ENCODE measurements at places on chromosomes 3 and 15.

DNA sequence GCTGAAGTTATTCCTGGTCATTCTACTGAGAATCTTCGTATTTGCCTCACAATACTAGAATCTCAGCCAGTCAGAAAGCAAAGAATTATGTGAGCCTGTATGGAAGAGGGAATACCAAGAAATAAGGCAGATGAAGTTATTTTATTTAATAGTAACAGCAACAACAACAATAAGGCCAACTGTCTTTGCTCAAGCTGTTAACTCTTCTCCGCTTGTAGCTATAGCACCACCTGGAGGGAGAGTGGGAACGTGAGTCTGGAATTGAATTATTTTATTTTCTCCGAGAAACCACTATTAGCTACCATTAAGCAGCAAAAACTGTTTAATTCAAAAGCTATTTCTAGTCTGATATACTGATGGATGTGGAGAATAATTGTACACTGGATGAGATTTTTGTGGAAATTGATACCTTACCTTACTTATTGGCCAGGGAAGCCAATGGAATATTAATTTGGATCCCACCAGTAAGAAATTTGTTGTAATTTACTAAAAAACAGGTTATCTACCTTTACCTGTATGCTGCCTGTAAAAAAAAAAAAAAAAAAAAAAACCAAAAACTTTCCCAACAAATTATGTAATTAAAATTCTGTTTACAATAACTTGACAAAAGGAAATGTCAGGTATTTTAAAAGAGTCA, 50.1 kb downstream of the CALML4 start:
- peak; percentile 19 for DNase-seq

GRCh38 chr3:113275258-113275556, 63.9 kb downstream of the BOC start:
- DNase-seq = no peak

- no peak for DNase-seq
These were observed 21.0 kb downstream of the PLXNB1 start for GRCh38 chr3:48408823-48409281.

DNA sequence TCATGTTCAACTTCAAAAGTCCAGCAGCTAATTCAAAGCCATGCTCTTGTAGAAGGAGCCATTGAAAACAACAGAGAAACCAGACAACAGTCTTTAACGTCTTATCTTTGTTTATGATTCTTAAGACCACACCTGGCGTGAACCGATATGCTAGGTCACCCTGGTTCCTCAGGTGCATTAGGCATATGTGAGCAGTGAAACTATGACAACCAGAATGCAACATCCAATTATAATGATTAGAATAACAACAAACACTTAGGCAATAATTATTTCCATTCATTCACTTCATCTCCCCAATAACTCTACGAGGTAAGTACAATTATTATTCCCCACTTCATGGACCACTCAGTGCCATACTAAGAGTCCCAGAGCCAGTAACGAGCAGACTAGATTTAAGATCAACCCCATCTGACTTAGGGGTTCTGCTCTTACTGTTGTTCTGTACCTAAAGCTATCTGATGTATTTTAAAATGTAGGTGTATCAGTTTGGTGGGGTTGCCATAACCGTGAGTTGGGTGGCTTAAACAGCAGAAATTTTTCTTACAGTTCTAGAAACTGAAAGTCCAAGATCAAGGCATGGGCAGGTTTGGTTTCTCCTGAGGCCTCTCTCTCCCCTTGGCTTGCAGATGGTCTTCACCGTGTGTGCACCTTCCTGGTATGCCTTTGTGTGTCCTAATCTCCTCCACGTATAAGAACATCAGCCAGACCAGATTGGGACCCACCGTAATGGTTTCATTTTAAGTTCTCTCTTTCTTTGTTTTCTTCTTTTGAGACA, 997.8 kb upstream of the CFAP20DC start:
- DNase-seq = no peak

- peak; percentile 64 for DNase-seq
These were observed 53.0 kb upstream of the CA12 start for GRCh38 chr15:63434576-63435186.

DNA sequence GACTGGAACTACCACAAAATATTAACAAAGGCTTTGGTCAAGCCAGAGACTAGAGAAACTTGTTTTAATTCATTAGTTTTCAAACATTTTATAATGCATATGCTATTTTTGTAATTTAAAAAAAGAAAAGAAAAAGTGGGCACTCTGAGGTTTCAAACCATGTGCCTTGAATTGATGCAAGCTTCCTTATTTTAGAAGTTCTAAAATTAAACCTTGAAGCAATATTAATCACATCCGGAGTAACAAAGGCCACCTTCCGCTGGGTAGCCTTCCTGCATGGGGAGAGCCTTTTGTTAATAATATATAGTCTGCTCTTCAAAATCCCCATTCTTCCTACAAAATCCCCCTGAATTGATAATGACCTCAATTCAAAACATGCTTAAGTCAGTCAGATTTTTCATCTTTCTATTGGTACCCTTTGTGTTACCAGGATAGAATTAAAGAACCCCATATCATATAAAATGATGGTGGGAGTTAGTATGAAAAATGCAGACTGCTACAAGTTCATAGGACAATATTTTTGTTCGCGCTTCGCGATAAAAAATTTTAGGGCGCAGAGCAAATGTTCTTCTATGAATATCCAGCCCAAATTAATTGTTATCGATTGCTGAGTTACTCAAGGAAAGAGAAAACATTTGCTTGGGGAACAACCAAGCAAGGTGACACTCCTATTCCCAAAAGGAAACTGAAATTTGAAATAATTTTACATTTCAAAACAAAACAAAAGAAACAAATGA, 30.6 kb downstream of the LDHAL6B start:
- DNase-seq = no peak

- no peak for DNase-seq
These were observed 23.0 kb upstream of the FURIN start for GRCh38 chr15:90845201-90845949.

DNA sequence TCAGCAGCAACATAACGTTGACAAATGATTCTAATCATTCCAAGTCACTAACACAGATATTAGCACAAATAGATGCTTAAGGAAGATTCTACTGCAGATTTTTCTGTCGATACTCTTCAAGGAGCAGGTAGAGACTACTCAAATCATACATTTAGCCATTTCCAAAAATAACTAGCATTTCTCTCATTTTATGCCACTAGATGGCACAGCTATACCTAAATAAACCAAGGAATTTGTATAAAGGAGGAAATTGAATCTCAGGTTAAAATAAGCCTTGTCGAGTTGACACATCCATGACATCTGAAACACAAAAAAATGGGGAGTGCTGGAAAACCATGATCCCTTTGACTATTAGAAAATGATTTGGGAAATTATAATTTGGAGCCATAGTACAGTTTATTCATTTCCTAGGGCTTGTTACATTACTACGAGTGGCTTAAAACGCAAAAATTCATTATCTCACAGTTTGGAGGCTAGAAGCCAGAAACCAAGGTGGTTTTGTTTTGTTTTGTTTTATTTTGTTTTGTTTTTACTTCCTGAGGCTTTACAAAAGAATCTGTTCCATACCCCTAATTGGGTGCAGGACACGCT, 59.5 kb upstream of the STRIT1 start:
- peak; percentile 0 for DNase-seq

DNA sequence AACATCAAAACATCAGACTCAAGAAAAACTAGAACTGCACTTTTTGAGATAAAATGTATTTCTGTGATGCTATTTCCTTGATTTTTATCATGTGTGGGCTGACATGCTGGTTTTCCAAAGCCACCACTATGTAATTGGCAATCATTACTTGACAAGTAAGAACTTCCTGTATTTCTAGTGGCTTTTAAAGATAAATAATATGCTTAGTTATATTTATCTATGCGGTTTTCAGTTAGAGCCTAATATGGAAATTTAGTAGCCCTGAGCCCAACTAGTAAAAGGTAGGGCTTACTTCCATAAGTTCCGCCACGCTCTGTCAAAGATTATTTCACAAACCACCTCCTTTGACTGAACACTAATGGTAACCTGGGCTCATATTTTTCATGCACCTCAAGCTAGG, 91.6 kb downstream of the PPARG start:
- DNase-seq = no peak

DNA sequence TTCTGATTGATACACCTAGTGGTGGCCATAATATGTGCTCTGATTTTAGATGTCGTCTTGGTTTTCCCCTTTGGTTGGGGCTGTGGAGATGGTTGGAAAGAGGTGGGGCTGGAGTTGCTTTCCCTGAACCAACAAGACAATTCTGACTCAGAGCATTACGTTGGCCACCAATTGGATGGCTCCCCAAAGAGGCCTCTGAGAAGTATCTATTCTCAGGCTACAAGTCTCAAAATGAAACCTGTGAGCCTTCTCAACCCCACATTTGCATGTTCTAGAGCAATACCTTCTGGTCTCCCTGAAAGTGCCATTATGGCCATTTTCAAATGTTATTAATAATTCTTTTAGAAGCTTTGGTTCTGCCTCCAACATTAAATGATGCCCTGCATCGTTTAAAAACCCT, 188.4 kb upstream of the WNT5A start:
- no peak for DNase-seq

- DNase-seq = peak; percentile 5
These were observed 160.2 kb downstream of the SPATA16 start for GRCh38 chr3:172980849-172981248.

- no peak for DNase-seq
These were observed 33.5 kb downstream of the POMGNT2 start for GRCh38 chr3:43072361-43072760.

DNA sequence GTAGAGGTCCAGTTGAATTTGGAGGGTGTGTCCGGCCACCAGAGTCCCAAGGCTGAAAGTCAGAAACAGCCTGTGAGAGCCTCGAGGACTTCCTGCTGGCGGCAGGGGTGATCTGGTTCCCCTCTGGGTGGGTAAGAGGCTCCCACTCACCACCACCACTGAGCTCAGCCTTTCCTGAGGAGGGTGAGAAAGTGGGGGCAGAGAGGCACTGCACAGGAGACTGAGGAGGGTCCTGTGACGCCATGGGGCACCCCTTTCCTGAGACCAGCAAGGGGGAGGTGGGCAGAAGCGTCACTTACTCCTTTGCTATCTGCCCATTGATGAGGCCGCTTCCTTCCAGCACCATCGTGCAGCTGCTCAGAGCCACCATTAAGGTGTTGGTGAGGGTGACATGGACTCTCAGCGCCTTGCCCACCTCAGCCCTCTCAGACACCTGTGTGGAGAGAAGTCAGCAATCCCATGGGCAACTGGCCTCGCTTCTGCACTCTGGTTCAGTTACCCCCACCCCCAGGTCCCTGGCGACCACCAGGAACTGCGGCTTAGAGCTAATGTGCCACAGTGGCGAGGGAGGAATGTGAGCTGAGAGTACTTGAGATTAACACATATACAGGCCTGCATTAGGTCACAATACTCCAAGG, 10.0 kb upstream of the TGM5 start:
- DNase-seq = no peak

- no peak for DNase-seq
These were observed 3.3 kb downstream of the CALML4 start for GRCh38 chr15:68201879-68202261.

DNA sequence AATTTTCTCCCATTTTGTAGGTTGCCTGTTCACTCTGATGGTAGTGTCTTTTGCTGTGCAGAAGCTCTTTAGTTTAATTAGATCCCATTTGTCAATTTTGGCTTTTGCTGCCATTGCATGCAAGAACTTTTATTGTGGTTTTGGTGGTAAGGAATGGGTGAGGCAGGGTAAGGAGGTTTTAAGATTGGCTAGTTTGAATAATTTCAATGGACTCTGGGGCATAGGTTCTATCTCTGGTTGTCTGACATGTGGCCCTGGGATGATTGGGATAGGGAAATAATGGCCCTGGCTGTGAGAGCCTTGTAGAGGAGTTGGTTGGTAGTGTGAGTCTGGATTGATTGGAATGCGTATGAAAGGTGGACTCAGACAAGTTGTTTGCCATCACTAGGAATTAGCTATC, 38.0 kb downstream of the SEC22A start:
- DNase-seq = no peak

DNA sequence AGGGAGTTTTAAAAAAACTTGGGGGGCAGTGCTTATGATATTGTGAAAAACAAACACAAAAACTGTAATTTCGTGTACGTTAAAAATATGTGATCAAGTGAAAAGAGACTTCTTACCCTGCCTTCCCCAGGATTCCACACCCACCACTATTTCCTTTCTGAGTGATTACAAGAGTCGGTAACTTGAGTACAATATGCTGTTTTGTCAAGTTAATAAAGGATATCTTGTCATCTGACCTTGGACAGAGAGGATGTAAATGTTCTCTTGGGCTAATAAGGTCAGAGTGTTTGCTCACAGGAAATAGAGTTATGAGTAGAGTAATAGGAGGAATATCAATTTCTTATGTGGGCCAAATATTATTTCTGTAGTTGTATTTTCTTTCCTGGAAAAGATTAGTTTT, 68.1 kb downstream of the NOX5 start:
- DNase-seq = no peak

- DNase-seq = no peak
These were observed 93.3 kb upstream of the CCDC54 start for GRCh38 chr3:107283948-107284347.

- no peak for DNase-seq
These were observed 47.0 kb upstream of the SNRPA1 start for GRCh38 chr15:101342056-101342455.

DNA sequence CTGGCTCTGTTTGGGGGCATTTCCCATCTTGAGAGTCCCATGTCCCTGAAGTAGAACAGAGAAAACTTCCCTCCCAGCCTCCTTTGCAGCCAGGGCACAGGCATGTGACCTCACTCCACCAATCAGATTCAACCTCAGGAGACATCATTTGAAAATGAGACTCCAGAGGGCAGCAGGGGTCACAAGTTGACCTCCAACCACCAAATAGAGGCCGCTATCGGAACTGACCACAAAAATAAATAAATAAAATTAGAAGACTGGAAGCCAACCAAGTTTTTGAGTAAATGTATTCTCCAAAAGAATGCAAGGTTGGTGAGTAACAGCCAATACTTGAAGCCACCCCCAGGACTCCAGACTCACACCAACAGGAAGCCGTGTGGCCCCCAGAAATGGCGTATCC, 106.5 kb downstream of the CHSY1 start:
- DNase-seq = no peak

- no peak for DNase-seq
These were observed 46.3 kb downstream of the LSM3 start for GRCh38 chr3:14224895-14225294.

- no peak for DNase-seq
These were observed 19.3 kb upstream of the SLC4A7 start for GRCh38 chr3:27503526-27503925.

GRCh38 chr15:31313223-31313622, 13.4 kb upstream of the KLF13 start:
- DNase-seq = no peak

- no peak for DNase-seq
These were observed 5.4 kb upstream of the ABHD17C start for GRCh38 chr15:80689716-80690115.

- DNase-seq = no peak
These were observed 16.6 kb downstream of the ABHD6 start for GRCh38 chr3:58254144-58254543.
